Esophagus muscularis mucosa (tissue), 4 donors: ENCODE measurements at places on chromosomes 13 and 19. TPM values are rescaled to one million over a fixed set of nuclear protein-coding genes. Genes with fewer than 3 reads are reported as not detected.

GRCh38 chr19:32202244-32202643, 143.2 kb upstream of the ZNF507 start:
- peak; percentile 60 for DNase-seq

DNA sequence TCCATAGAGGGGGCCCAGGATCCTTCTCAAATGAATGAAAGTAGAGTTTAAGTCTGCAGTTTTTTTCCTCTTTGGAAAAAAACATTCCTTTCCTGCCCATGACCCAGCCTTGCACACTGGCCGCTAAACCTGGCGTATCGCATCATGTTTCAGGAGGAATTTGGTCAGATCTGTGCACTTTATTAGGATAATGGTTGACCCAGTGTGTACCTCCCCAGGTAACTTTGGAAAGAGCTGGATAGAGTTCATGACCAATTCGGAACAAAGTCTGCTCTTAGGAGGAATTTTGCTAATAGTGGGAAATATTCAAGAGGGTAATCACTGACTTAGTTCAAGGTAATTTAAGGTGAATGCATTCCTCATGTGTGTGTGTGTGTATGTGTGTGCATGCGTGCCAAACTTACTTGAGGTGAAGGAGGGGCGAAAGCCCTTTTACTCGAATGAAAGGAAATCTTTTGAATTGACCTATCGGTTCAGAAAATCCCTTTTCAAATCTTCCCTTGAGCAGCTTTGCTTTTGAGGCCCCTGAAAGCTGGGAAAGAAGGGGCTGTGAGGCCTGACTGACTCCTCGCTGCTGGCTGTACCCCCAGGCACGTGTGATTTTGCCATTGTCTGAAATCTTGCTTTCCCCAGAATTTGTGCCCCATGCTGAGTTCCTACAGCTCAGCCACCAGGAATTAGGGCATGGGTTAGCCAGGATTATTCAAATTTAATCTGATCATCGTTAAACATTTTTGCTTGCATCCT, 46.3 kb downstream of the SIPA1L3 start:
- no peak for DNase-seq

GRCh38 chr13:113975416-113975815, 1.5 kb upstream of the C13orf46 start:
- no peak for DNase-seq

- peak; percentile 47 for DNase-seq
Measured at GRCh38 chr13:100044936-100045335, 44.0 kb upstream of the PCCA start.

- DNase-seq: no peak
Measured at GRCh38 chr19:4566402-4567051, 7.0 kb upstream of the SEMA6B start.

- no peak for DNase-seq
Measured at GRCh38 chr13:85417807-85418206, 381.4 kb downstream of the SLITRK6 start.

- no peak for DNase-seq
Measured at GRCh38 chr13:22644941-22645340, 535.8 kb upstream of the SGCG start.

DNA sequence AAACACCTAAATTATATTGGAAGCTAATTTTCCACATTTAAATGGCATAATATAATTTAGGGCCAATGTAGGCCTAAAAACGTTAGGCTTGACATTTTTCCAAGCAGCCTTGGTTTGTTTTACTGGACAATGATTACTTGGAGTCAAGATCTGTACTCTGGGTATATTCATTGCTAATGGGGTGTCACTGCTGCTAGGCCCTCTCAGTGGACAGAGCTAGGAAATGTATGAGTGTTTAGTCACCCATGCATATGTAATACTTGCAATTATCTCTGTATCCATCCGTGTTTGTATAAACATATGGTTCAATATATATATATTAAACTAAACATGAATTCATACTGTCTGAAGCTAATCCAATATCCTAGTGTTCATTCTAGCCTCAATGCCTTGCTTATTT, 598.1 kb downstream of the DCT start:
- no peak for DNase-seq

- DNase-seq: no peak
Measured at GRCh38 chr13:41460074-41460465, 2.7 kb downstream of the RGCC start.

DNA sequence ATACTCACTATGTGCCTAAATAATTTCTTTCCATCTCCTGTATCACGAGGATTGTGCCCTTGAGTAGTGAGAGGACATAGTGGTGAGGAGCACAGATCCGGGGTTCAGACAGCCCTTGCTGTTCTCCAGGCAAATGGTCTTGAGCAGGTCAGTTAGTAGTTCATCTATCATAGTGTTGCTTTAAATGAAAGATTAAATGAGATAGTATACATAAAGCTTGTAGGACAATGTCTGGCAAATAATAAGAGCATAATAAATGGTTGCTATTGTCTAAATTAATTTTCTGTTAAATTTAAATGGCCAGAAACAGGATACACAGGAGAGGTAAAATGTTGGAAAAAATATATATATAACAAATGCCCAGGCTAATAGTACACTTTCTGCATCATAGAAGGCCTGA, 23.4 kb downstream of the FAM124A start:
- DNase-seq: no peak

DNA sequence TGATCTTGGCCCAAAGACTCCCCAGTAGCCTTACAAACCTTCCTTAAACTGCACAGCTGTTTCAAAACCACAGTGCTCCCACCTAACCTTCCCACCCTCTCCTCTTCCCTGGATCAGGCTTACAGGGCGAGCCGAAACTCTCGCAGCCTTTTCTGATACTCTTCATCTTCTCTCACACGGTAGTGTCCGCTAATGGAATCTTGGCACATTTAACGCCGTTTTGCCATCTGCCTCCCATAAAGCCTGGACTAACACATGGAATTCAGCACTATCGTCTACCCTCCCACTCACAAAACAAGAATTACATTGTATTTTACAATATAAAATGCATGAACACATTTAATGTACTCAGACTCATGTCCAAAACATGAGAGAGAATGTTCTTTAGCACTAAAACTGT, 135.9 kb downstream of the RAP2A start:
- no peak for DNase-seq

GRCh38 chr13:45374917-45375316, 33.9 kb upstream of the TPT1 start:
- no peak for DNase-seq

DNA sequence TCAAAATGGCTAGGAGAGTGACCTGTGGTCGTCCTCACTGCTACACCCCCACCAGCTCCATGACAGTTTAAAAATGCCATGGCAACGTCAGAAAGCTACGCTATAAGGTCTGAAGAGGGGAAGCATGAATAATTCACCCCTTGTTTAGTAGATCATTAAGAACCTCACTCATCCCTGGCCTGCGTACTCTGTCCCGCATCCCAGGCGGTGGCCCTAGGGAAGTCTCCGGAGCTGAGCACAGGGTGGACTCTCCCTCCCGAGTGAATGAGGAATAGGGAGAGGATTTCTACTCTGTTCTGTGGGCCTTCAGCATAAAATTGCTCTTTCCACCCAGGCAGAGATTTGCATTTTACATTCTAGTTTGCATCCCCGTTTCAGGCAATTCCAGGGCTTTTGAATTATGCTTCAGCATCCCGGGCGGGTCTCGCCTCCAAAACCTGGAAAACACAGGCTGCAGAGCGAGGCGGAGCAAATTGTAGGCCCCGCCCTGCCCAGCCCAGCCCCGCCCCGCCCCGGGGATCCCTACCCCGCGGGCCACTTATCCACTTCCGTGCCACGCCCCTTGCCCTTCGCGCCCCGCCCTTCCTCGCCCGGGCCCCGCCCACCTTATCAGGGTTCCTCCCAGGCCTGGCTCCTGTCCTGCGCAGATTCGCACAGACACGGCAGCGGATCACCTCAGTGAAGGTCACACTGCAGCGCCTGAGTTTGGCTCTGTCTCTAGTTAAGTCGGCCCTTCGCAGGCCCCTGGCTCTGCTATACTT, 7.5 kb upstream of the ZNF525 start:
- no peak for DNase-seq

DNA sequence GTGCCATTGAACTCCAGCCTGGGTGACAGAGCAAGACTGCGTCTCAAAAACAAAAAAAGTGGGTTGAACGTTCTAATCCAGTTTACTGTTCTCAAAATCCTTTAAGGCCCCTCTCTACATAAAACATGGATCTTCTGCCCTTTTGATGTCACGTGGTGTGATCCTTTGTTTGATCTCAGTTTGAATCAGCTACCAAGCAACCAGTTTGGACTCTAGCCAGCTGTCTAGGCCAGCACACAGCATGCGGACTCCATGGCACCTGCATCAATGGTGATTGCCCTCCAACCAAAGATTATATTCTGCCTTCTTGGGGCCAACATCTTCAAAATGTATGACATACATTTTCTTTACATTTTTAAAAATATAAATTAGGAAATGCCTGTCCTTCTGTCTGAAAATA, 365.4 kb downstream of the NDFIP2 start:
- no peak for DNase-seq

DNA sequence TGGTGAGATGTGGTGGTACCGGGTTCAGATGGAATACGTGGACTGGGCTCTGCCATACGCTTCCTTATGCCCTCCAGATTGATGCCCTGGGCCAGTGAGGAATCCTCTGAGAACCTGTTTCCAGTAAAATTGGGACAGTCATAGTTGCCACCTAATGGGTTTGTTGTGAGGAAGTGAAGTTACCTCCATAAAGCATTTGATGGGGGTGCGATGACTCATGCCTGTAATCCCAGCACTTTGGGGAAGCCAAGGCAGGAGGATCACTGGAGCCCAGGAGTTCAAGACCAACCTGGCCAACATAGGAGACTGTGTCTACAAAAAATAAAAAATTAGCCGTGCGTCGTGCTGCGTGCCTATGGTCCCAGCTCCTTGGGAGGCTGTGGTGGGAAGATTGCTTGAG, 4.8 kb downstream of the SNRPA start:
- DNase-seq: no peak

The RFPL4AL1 gene
- not detected for total RNA-seq

The CYP2F1 gene
- total RNA-seq: not detected

The TMEM91 gene
- total RNA-seq: 9.7 TPM

The PCDH17 gene
- total RNA-seq: 8.9 TPM

The C1QTNF9B gene
- total RNA-seq: not detected

The CACNA1A gene
- 0.45 TPM for total RNA-seq

The URAD gene
- total RNA-seq: not detected

The ZSCAN4 gene
- total RNA-seq: not detected

The DMRTC2 gene
- total RNA-seq: not detected

The IL11 gene
- total RNA-seq: not detected

The ZNF850 gene
- total RNA-seq: 2.4 TPM

The EPN1 gene
- total RNA-seq: 176 TPM
